Progenitor cell of endocrine pancreas (in vitro differentiated cells): ENCODE measurements at places on chromosomes 1 and 21.

DNA sequence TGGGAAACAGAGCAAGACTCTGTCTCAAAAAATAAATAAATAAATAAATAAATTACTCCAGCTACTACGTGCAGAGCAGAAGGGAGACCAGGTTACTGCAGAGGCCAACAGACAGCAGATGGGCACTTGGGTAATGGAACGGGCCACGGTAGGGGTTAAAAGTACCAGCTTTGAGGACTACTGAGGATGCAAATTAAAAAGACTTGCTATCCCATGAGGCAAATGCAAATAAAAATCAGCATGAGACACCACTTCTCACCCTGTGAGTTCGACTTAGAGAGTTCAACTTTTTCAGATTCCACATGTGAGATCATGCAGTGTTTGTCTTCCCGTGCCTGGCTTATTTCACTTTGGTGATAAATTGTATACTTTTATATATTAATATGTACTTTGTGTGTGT is 6.6 kb downstream of the SLC2A5 start:
- no peaks in the 10 kb centered on the region for H3K36me3 ChIP-seq
- DNase-seq: no peak
- peaks cover 2% of the 10 kb centered on the region for H3K27me3 ChIP-seq
- H3K27ac ChIP-seq: no peak overlapping the region

DNA sequence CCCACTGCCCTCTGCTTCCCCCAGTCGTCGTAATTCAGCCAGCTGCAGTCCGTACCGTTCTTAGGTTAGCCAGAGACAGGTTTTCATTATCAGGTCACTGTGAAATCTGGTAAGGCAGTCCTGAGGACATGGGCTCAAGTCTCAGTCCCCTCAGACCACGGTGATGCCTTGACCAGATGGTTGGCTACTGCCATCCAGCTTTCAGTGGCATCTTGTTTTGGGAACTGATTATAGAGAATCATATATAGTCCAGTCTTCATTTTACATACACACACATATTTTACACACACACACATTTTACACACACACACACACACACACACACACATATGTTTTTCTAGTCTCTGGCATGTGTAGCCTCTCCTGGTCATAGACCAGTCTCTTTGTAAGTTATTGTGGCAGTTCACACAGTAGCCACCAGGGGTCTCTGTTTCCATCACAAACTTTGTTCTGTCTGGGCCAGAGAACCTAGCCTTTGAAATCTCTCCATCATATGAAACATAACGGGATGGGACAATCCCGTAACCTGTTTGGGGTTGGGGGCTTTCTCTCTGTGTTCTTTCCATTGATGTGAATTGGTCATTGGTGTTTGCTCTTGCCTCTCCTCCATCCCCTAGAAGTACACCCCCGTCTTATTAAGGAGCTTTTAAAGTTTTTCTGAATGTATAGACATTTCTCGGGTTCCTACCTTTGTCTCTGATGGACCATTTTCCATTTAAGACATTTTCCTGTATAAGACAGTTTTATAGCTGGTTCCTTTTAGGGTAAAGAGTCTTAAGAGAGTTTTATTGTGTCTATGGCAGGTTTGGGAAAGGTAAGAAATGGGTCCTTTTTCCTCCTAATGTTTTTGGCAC is 8.4 kb upstream of the IKBKE start:
- H3K4me3 ChIP-seq: no peak overlapping the region
- DNase-seq: peak; percentile 51
- no peak overlapping the region for H3K27ac ChIP-seq
- peaks cover 2% of the 10 kb centered on the region for H3K4me1 ChIP-seq
- peaks cover 4% of the 10 kb centered on the region for H3K36me3 ChIP-seq

DNA sequence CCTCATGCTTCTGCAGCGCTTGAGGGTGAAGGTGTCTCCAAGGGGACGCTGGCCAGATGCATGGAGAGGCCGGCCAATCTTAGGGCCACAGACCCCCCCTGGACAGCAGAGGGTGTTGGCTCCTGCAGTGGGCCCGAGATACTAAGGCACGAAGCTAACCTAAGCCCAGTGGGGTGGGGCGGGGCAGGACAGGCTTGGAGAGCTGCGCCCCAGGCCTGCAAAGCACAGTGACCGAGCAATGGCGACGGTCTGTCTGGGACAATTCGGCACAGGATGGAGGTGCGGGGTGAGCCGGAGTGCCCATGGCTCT is 1.3 kb downstream of the FNDC10 start:
- H3K27me3 ChIP-seq: peaks cover 39% of the 10 kb centered on the region
- DNase-seq: no peak
- H3K27ac ChIP-seq: peak overlapping the region; percentile 85
- H3K4me1 ChIP-seq: peaks cover 3% of the 10 kb centered on the region
- H3K36me3 ChIP-seq: no peaks in the 10 kb centered on the region

DNA sequence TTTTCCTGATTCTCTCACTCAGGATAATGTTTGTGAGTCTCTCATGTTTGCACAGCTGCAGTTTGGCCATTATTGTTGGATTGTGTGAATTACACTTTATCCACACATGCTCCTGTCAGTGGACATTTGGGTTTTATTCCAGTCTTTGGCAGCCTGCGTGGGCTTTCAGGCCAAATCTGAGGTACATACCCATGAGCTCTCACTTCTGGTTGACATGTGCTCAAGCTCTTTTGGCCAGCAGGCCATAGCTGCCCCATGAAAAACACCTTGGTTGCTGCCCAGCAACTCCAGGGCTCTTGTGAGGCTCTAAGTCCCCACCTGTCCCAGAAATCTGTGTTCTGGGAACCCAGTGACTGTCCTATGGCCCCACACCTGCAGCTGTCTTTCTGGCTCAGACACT is 124.5 kb upstream of the GALNT2 start:
- DNase-seq: no peak
- H3K4me1 ChIP-seq: peaks cover 9% of the 10 kb centered on the region
- no peaks in the 10 kb centered on the region for H3K36me3 ChIP-seq
- peaks cover 5% of the 10 kb centered on the region for H3K27me3 ChIP-seq
- H3K4me3 ChIP-seq: no peak overlapping the region
- H3K27ac ChIP-seq: no peak overlapping the region

DNA sequence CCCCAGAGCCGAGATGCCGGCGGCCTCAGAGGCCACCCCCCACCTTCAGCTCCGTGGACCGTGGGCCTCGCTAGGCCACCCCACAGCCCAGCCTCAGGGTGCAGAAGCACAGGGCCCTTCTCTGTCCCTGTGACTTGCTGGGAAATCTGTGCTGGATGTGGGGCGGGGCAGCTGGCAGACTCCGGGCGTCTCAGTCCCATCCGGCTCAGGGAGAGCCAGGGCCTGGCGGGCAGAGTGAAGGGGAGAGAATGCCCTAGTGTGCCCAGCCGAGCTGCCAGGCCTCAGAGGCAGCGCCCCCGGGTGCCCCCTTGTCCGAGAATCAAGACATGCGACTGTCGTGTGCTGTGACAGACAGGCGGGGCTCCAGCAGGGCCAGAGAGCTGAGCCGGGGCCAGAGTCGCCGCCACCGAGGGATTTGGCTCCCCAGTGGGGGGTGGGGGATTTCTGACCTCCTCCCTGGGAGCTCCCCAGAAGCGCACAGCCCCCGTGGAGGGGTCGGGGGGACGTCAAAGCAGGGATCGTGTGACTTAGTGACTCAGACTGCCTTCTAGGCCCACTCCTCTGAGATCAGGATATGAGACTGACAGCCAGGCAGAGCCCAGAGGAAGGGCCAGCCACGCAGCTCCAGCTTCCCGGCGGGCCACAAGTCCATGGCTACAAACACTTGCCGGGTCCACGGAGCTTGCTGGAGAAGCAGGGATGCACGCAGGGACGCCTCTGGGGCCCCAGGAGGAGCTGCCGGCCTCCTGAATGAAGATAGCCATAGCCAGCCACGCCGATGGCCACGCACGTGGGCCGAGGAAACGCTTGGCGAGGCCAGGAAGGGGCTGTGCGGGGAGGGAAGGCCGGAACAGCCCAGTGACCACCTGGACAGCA is 11.9 kb downstream of the COL6A1 start:
- H3K4me1 ChIP-seq: peaks cover 2% of the 10 kb centered on the region
- no peak overlapping the region for H3K27ac ChIP-seq
- no peak for DNase-seq
- no peak overlapping the region for H3K4me3 ChIP-seq
- peaks cover 1% of the 10 kb centered on the region for H3K36me3 ChIP-seq
- H3K27me3 ChIP-seq: no peaks in the 10 kb centered on the region

DNA sequence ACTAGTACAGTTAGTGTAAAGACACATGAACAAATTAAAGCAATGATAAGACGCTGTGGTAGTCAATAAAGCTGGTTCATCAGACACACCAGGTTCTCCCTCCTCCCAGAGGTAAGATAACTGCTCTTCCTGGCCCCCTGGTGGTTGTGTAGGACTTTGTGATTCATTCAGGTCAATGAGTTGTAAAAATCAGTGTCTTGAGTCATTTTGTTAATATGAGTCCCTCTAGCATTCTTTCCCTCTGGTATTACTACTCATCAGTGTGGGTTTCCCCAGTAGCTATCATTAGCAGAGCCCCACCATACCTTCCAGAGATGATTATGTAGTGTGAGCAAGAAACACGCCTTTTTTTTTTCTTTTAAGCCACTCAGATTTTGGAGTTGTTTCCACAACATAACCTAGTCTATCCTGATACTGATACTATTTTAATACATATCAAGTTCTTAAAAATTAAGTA is 3.6 kb upstream of the SETDB1 start:
- peaks cover 3% of the 10 kb centered on the region for H3K4me1 ChIP-seq
- H3K27me3 ChIP-seq: no peaks in the 10 kb centered on the region
- H3K4me3 ChIP-seq: no peak overlapping the region
- peak; percentile 25 for DNase-seq

GRCh38 chr21:25080141-25080540 is 527.1 kb downstream of the MRPL39 start:
- no peak overlapping the region for H3K27ac ChIP-seq
- no peaks in the 10 kb centered on the region for H3K4me1 ChIP-seq
- no peak for DNase-seq
- no peak overlapping the region for H3K4me3 ChIP-seq

GRCh38 chr1:105087506-105087905 is 1337.8 kb downstream of the AMY1C start:
- DNase-seq: no peak
- H3K27me3 ChIP-seq: no peaks in the 10 kb centered on the region
- H3K27ac ChIP-seq: no peak overlapping the region
- no peaks in the 10 kb centered on the region for H3K36me3 ChIP-seq

DNA sequence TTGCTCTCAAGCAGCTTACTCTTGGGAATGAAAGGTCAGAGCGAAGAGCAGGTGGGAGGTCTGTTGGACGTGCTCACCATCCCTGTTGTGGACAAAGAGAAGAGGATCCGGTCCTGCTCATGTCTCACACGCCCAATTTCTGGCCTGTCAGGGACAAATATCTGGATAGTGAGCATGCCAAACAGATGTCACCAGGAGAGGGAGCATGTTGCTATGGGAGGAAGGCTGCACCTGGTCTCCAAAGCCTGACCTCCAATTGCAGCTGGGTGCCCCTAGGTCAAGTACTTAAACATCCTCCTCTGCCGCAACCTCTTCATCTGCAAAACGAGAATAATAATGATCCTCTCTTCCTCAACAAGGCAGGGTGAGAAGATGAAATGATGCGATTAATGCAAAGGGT is 53.4 kb downstream of the DMRTA2 start:
- H3K4me1 ChIP-seq: peaks cover 1% of the 10 kb centered on the region
- H3K36me3 ChIP-seq: no peaks in the 10 kb centered on the region
- H3K27ac ChIP-seq: no peak overlapping the region
- H3K27me3 ChIP-seq: peaks cover 37% of the 10 kb centered on the region

DNA sequence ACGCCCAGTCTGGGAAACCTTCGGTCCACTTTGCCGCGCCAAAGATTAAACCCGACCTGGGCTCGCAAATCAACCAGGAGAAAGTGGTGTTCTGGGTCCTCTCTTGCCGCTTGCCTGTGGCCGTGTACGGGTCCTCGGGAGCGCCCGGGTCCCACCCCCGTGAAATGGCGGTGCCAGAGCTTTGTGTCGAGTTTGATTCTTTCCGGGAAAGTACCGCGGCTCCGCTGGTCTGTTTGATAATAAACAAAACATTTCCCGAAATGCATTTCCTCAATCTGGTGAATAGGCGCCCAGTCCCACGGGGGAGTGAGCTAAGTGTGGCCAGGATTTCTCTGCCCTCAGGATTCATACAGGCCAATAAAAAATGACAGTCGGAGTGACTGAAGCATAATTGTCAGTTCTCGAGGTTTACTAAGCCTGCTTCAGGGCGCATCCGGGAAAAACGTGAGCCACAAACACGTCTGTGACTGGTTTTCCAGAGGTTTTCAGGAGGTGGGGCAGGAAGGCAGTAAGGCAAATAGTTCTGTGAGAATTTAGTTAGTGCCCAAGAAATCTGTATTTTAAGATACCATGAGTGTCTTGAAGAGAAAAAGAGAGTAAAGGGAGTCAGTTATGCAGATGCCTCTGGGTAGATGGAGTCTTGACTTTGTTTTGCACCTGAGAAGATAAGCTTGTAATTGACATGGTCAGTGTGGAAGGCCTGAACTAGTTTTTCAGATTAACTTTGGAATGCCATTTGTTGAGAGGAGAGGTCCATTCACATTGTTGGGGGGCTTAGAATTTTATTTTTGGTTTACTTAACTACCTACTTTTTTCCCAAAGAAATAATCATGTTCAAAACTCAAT is 675 bp downstream of the IFNAR1 start:
- no peak overlapping the region for H3K4me3 ChIP-seq
- H3K27ac ChIP-seq: no peak overlapping the region
- DNase-seq: peak; percentile 19
- H3K27me3 ChIP-seq: no peaks in the 10 kb centered on the region
- H3K36me3 ChIP-seq: peaks cover 8% of the 10 kb centered on the region

- H3K4me1 ChIP-seq: peaks cover 9% of the 10 kb centered on the region
- H3K36me3 ChIP-seq: peaks cover 9% of the 10 kb centered on the region
- no peak overlapping the region for H3K4me3 ChIP-seq
- H3K27me3 ChIP-seq: peaks cover 12% of the 10 kb centered on the region
- peak overlapping the region; percentile 62 for H3K27ac ChIP-seq
Measured at GRCh38 chr1:1415751-1416150, 5.3 kb downstream of the ANKRD65 start.

DNA sequence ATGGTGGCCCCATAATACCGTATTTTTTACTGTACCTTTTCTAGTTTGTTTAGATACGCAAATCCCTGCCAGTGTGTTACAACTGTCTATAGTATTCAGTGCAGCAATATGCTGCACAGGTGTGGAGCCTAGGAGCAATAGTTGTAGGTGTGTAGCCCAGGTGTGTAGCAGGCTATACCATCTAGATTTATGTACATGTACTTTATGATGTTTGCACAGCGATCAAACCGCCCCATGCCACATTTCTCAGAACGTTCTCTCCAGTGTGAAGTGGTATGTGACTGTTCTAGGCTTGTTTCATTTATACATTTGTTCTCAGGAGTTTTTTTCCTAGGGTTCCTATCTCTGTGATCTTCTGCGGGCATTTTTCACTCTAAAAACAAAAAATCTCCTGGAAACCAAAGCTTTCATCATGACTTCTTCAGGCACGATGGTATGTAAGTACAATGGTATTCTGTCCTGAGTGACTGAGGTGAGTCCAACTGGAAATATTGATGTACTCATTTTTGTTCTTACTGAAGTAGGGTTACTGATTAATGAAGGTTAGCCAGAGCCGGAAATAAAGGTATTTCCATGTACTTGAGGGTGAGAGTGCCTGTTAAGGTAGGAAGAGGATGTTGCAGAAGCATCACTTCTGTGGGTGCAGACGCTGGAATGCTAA is 153.0 kb downstream of the GABPA start:
- no peak overlapping the region for H3K4me3 ChIP-seq
- no peaks in the 10 kb centered on the region for H3K27me3 ChIP-seq
- peak overlapping the region; percentile 81 for H3K27ac ChIP-seq
- peaks cover 54% of the 10 kb centered on the region for H3K36me3 ChIP-seq

GRCh38 chr21:42218836-42219605 is at the start of gene ABCG1:
Gene ABCG1, plus strand, starts transcription at chr21:42219140. Its CDS starts 123 bp downstream, at chr21:42219263.
- H3K27ac ChIP-seq: peak within 1 kb of the TSS; percentile 69
- H3K27me3 ChIP-seq: peaks cover 52% of the 10 kb centered on the region
- H3K36me3 ChIP-seq: no peaks in the 10 kb centered on the region

GRCh38 chr1:193625255-193625654 is 438.8 kb upstream of the B3GALT2 start:
- peaks cover 5% of the 10 kb centered on the region for H3K4me1 ChIP-seq
- no peaks in the 10 kb centered on the region for H3K27me3 ChIP-seq
- H3K36me3 ChIP-seq: no peaks in the 10 kb centered on the region
